ENCODE measurements at places on chromosomes 2 and 18. TPM values are rescaled to one million over a fixed set of nuclear protein-coding genes. Genes with fewer than 3 reads are reported as not detected.

SEPTIN10 gene
- 2.1 TPM for total RNA-seq

LOXL3 gene
- 0.20 TPM for total RNA-seq

TLX2 gene
- total RNA-seq = 0.19 TPM

ZNF892 gene
- 3.6 TPM for total RNA-seq

VWC2L gene
- total RNA-seq = not detected

GATA6 gene
- total RNA-seq = not detected

MYO1B gene
- 42.5 TPM for total RNA-seq

DNA sequence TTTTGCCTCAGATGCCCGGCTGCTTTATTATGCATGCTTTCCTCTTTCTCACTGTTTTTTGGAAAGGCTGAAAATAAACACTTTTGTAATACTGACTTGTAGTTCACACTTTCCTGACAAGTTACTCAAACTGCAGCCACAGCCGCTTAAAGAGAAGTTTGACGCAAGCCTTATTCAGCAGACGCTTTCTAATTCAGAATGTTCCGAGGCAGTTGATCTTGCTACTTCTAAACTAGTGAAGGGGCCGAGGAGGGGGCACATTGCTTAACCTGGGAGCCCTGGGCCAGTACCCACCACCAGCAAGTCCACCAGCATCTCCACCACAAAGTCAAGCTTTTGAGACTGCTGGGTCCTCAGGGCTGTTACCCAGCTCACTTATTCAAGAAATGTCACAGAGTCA is 71.8 kb upstream of the SPRED2 start:
- no peak for DNase-seq

DNA sequence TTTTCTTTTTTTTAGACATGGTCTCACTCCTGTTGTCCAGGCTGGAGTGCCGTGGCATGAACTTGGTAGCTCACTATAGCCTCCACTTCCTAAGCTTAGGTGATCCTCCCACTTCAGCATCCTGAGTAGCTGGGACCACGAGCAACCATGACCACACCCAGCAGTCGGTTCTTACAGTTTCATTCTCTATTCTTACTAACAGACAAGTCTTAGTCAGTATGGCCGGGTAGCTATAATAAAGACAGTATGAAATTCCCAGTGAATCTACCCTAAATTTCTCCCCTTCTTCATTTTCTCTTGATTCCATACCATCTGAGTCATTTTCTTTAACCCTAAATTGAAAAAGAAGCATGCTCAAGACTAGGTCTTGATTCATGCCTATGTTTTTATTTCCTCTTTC is 775.3 kb upstream of the NRXN1 start:
- DNase-seq = no peak

DNA sequence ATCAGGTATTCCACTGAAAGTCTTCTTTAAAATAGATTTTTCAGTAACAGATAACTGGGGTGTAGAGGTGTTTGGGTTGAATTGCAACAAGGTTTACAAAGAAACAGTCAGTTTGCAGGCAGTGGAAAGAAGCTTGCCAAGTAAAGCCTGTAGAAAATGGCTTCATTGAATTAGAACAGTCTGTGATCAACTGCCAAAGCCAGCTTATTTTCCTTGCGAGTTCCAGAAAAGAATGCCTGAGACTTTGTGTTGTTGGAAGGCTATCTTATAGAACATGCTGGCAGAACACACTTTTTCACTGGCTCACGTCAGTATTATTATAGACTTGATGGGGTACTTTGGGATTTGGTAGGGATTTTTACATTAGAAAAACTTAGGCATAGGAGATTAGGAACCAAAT is 601.0 kb downstream of the XIRP2 start:
- no peak for DNase-seq

GRCh38 chr2:100270381-100271146 is 51.7 kb downstream of the LONRF2 start:
- DNase-seq = no peak

DNA sequence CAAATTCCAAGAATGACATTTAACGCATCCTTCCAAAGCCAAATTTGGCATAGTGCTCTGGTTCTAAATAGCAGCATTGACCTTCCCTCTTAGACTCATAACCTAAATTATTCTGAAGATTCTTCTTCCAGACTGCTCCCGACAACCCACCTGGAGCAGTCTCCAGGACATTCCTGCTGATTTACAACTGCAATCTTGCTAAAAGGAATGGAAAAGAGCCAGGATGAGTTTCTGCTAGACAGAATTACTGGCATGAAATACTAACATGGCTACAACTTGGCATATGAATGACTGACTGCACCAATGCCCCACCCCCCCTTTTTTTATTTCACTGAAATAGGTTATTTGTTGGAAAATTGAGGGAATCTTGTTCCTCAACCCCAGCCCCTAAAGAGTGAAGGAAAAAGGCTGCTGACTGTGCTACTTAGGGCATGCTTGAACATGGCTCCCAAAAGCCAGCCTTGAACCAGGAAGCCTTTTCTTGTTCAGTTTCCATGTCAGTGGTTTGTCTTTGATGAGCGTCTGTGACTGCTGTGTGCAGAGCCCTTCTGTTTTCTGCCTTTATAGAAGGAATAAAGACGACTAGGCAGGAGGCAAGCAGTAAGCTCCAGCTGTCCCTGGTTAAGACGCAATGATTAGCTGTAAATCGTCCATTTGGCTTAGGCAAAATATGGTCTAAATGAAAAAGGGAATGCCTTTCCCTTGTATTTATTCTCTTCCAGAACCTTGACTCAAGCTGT is 47.4 kb upstream of the ITGB6 start:
- no peak for DNase-seq

- DNase-seq = no peak
Observed at GRCh38 chr18:10453806-10454680, at the start of gene APCDD1. APCDD1 (plus strand) TSS chr18:10454635; CDS start chr18:10454982, 347 bp downstream.

DNA sequence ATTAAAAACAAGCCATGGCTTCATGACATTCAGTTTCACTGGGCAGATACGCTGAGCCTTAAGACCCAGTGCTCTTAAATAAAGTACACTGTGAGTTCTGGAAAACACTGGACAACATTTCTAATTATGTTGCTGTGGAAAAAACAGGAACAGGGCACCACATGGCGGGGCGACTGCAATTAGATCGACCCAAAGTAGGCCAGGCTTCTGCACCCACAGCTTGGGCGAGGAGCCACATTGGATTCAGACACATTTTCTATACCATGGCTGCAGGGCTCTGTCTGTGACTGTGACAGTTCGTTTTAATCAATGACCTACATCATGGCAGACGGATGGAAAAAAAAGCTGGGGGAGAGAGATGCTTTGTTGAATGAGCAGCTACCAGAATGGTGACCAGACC is 227.2 kb upstream of the HS6ST1 start:
- no peak for DNase-seq

DNA sequence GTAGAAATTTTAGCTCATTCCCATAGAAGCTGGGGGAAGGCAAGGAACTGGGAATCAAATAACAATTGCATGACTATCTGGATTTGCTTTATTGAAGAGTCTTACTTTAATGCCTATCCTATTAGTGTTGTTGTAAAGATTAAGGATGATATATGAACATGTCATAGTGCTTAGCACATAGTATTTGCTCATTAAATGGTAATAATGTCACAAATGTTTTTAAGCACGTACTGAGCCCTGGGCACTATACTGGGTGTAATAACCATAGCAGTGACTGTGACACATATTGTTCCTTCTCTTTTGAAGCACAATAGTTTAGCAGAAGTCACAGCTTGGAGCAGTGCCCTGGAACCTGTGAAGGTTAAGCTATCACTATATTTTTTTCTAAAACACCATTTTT is 47.2 kb upstream of the DTNB start:
- no peak for DNase-seq

DNA sequence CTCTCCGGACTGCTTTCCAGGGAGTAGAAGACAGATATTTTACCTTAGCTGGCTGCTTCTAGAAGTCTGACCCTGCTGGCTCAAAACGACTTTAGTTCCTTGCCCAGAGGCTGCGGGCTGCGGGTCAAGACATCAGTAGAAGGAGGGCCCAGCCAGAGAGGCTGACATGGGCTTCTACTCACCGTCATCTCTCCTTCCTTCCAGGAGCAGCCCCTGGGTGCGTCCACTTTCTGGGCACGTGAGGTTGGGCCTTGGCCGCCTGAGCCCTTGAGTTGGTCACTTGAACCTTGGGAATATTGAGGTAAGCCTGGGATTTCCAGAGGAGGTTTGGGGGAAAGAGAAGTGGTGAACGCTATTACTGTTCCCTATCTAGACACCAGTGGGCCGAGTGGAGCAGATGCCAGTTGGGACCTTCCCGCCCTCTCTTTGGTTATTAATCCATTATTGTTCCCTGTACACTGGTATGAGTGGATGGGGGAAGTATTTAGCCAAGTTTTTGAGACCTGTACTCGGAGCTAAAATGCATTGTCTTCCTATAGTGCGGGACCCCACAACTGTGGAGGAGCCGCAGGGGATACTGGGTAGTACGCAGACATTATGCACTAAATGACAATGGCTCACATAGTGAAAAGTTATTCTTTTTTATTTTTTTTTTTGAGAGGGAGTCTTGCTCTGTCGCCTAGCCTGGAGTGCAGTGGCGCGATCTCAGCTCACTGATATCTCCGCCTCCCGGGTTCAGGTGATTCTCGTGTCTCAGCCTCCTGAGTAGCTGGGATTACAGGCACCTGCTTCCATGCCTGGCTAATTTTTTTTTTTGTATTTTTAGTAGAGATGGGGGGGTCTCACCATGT is 26.3 kb upstream of the CASP8 start:
- no peak for DNase-seq

GRCh38 chr18:39415471-39415870 is 1849.9 kb upstream of the CELF4 start:
- no peak for DNase-seq

- DNase-seq = no peak
Observed at GRCh38 chr2:33086400-33087015, 139.8 kb downstream of the LTBP1 start.

- DNase-seq = no peak
Observed at GRCh38 chr2:9758741-9759140, 84.5 kb upstream of the TAF1B start.

GRCh38 chr2:118539290-118539689 is 308.2 kb downstream of the EN1 start:
- DNase-seq = no peak

GRCh38 chr2:169815849-169816248 is 8.9 kb downstream of the METTL5 start:
- DNase-seq = no peak

GRCh38 chr2:14951569-14952285 is 319.2 kb downstream of the LRATD1 start:
- DNase-seq = no peak

- no peak for DNase-seq
Observed at GRCh38 chr2:121220995-121221394, 64.0 kb downstream of the TFCP2L1 start.

DNA sequence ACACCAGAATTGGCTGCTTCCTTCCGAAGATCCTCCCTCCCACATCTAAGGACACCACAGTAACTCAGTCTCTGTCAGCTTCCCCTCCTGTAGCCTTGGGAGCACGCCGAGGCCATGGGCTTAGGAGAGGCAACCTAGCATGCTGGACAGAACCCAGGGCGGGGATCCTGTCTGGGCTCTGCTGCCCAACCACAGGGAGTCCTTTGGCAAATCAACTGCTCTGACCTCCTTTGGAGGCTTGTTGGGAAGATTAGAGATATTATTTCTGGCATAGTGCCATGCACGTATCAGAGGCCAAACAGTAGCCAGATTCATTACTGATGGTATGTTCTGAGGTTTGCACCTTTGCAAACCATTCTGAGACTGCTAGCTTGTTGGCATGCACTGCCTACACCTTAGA is 262.7 kb upstream of the EPAS1 start:
- DNase-seq = no peak
